ENCODE measurements at places on chromosomes 7 and 10.

DNA sequence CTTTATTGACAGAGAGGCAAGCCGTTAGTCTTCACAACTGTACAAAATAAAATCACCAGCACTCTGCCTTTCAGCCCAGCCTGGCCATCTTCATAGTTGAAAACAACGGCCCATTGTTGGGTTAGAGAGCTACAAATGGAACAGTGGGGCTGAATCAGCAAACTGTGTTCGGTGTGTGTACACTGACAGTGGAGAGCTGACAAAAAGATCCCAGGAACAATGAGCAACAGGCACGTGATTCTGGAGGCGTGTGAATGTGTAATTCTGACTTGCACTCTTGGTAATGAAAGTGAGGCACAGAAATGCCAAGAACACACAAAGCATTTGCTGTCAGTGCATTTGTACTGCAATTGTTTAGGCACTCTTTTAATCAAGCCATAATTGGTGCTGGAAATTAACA, 303.7 kb downstream of the WDR11 start:
- no peak for DNase-seq

- DNase-seq: no peak
These were observed 172.7 kb downstream of the GNAI1 start for GRCh38 chr7:80307227-80307856.

- no peak for DNase-seq
These were observed 674 bp upstream of the FRA10AC1 start for GRCh38 chr10:93703066-93703465.

- no peak for DNase-seq
These were observed 34.4 kb upstream of the SVIL start for GRCh38 chr10:29669149-29669548.

DNA sequence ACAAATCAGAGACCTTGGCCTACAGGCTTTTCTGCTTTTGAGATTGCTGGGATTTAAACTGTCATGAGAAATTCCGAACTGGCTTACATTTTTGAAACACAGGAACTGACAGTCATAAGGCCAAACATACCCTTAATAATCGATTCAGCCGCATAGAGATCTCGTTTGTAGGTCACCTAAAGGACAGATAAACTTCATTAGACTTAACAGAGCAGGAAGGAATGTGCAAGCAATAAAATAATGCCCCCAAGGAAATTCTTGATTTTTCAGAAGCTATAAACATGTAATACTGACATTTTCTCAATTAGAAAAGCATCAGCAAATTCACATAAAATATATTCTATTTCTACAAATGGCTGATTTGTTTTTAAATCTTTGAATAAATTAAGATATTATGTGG, 120.0 kb downstream of the CRPPA start:
- DNase-seq: no peak

DNA sequence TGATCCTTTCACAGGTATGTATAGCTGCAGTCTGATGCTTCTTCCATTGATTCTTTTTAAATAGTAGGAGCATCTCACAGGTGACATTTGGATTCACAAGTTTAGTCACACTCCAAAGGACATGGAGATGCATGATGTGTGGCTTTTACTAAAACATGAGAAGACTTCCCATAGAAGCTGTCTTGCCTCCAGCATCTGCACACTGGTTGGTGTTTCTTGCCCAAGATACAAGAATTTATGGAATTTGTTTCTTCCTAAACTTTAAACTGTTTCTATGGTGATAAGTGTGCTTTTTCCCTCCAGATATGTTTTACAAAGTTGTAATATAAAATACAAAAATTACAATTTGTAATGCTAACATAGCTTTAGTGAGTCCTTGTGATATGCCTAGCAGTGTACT, 24.2 kb downstream of the ADIRF start:
- DNase-seq: no peak

DNA sequence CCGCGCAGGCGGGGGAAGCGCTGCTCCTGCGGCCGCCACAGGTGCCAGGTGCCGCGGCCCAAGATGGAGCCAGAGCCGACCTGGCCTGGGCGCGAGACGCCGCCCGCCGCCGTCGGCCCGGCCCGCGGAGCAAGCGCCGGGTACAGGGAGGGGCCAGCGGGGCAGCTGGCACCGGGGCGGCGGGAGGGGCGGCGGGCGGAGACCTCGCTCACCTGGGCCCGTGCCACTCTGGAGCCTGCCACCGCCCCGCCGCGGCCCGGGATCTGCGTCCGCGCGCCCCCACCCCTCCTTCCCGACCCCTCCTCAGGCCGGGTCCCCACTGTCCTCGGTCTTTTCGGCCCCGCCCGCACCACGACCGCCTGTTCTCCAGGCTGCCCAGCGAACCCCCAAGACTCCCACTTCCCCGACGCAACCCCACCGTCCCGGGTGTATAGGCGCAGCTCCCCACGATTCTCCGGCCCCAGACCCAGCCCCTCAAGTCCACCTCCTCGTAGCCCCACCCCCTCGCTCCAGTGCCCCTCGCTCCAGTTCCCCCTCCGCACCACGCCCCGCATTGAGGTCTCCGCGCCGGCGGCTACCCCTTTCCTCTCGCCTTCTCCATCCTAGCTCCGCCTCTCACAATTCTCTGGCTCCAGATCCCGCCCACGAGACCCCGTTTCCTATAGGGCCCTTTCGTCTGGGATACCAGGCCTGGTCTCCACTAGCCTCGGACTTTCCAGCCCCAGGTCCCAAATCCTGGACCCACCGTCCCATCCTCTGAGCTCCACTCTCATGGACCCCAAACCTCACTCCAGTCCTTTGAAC, at the start of gene GPRIN2:
Gene GPRIN2 (minus strand): TSS at position 144 of the 804 bp plus-strand sequence. CDS start 5,922 bp downstream, outside the sequence.
- no peak for DNase-seq

GRCh38 chr7:65239324-65239706, 134.3 kb upstream of the ZNF92 start:
- no peak for DNase-seq
